ENCODE measurements at places on chromosomes 7 and 10.

GRCh38 chr7:155857141-155857540 is 44.9 kb upstream of the SHH start:
- no peak for DNase-seq

GRCh38 chr7:142868986-142869415 is 14.1 kb downstream of the EPHB6 start:
- no peak for DNase-seq

DNA sequence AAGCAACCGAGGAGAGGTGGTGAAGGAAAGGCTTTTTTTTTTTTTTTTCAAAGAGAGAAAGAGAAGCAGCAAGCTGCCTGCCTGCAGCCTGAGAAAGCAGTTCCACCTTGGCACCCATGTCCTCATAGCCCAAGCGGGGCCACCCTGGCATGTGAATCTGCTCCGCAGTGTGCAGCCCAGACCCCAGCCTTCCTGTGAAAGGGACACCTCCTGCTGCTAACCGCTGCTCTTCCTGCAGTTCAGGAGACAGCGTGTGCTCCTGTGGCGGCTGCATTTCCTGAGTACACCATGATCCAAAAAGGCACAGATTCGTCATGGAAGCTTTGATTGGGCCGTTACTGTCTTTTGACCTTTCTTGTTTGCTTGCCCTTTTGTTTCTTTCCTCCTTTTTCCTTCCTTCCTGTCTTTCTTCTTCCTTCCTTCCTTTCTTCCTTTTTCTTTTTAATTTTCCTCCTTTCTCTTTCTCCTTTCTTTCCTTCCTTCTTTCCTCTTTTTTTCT is 38.1 kb downstream of the IKZF1 start:
- DNase-seq = peak; percentile 59

GRCh38 chr7:26937306-26937705 is 72.9 kb upstream of the SKAP2 start:
- no peak for DNase-seq

GRCh38 chr10:106566873-106567272 is 597.6 kb downstream of the SORCS1 start:
- DNase-seq = no peak

- no peak for DNase-seq
Observed at GRCh38 chr10:73731588-73732375, 12.4 kb upstream of the SEC24C start.

GRCh38 chr10:117413928-117414618 is 38.8 kb upstream of the PDZD8 start:
- DNase-seq = no peak

DNA sequence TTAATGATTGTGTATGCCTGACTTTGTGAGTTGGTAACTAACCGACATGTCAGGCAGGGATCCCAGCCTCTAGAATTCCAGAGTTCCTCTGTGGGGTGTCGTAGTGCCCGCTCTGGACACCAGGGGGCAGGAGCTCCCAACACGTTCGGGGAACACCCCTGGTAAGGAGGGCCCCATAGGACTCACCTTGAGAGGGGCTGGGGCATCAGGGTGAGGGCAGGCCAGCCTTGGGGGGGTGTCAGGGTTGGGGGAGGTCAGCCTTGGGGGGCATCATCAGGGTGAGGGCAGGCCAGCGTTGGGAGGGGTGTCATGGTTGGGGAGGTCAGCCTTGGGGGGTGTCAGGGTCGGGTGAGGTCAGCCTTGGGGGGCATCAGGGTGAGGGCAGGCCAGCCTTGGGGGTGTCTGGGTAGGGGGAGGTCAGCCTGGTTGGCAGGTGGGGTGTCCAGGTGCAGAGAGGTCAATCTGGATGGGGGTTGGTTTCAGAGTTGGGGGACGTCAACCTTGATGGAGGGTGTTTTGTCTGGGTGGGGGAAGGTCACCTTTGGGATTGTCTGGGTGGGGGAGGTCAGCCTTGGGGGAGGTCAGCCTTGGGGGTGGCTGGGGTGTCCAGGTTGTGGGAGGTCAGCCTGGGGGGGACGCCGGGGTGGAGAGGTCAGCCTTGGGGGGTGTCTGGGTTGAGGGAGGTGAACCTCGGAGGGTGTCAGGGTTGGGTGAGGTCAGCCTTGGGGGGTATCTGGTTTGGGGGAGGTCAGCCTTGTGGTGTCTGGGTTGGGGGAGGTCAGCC is 45.6 kb upstream of the SUN1 start:
- peak; percentile 52 for DNase-seq
